ENCODE measurements at places on chromosomes 7 and 10. TPM values are rescaled to one million over a fixed set of nuclear protein-coding genes. Genes with fewer than 3 reads are reported as not detected.

- no peak for DNase-seq
These were observed 186.2 kb downstream of the REEP3 start for GRCh38 chr10:63707254-63707910.

- no peak for DNase-seq
These were observed 154.6 kb downstream of the ZNF438 start for GRCh38 chr10:30877111-30877510.

Gene ABCB4
- 1.2 TPM for total RNA-seq

Gene OPN1SW
- total RNA-seq = not detected

Gene PRPS1L1
- total RNA-seq = not detected

Measured in OCI-LY7 (cell line).